ENCODE measurements at places on chromosomes 1 and 21.

- DNase-seq, result no peak
Observed at GRCh38 chr1:87685311-87686135, 356.8 kb downstream of the LMO4 start.

DNA sequence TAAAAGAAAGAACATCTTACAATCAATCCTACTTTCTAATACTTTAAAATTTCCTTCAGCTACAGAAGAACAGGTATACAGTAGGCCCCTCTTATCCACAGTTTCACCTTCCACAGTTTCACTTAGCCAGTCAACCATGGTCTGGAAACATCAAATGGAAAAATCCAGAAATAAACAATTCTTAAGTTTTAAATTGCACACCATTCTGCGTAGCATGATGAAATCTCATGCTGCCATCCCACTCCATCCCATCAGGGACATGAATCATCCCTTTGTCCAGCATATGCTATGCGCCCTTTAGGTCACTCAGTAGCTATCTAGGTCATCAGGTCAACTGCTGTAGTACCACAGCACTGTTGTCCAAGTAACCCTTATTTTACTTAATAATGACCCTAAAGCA, 67.7 kb downstream of the HSF2BP start:
- no peak for DNase-seq

- DNase-seq, result no peak
Observed at GRCh38 chr1:184813528-184814089, 59.0 kb upstream of the EDEM3 start.

- DNase-seq, result no peak
Observed at GRCh38 chr1:197692965-197693364, 82.3 kb downstream of the DENND1B start.

DNA sequence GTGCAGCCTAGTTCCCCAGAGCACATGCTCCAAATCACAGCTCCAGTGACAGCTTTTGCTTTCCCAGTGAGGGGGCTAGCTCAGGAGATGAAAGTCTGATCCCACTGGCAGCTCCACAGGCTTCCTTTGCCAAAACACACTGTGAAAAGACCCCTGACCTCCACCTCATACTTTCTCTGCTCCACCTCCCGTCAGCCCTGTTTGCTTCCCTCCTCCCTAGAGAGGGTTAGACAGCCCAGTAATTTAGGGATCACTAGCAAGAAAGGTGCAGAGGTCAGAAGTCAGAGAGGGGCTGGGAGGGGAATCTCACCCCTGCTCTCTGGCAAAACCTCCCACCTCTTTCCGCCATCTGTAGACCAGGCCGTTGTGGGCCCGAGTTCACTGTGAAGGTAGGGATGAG, 62.8 kb downstream of the PLXNA2 start:
- DNase-seq, result no peak

DNA sequence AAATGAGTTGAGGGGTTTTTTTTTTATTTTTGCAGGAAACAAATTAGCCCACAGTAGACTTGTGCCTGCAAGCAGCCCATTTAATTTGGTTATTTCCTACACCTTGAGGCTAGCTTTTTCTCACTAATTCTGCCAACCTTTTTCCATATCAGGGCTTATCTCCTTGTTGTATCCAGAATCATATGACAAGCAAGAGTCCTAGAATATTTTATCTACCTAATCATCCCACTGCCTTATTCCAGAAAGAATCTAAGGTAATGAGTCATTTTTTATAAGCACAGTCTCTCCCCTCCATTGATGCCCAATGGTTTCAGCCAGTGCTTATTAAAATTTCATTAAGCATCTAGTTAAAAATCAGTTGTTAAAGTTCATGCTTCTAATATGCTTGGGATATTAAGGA, 324.1 kb downstream of the BARHL2 start:
- DNase-seq, result no peak

DNA sequence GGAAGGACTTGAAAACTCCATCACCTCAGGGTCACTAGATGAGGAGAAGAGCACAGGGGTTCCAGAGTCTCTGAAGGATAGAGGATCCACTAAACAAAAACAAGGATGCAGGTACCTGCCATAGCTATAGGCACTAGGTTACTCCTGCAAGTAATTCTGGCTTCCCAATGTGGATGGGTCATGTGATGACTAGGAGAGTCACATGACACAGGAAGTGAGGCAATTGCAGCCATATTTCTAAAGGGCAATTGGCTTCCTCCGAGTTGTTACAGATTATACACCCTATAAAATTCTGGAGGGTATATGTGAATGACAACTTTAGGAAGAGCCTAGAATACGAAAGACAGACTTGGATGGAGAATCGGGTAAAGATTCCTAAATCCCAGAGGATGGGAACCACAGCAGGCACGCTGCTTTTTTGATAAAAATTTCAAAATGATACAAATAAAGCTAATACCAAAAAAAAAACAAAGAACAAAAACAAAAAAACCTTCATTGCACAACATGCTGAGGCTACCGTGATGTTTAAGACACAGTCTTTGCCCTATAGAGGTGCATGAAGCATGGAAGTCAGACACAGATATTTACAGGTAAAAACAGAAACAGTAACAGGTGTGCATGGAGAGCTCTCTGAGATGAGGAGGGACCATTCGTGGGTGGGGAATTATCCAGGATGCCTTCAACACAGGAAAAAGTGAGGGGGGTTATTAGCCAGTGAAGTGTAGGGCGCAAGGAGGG, 10.5 kb downstream of the MTX1 start:
- DNase-seq, result no peak

- no peak for DNase-seq
Observed at GRCh38 chr1:35046730-35047129, 15.0 kb upstream of the ZMYM6 start.

GRCh38 chr1:165773324-165773965, 4.8 kb upstream of the TMCO1 start:
- no peak for DNase-seq

- no peak for DNase-seq
Observed at GRCh38 chr1:153598309-153599172, 14.4 kb downstream of the S100A16 start.

- no peak for DNase-seq
Observed at GRCh38 chr1:19973616-19974015, 5.8 kb downstream of the PLA2G2A start.

- no peak for DNase-seq
Observed at GRCh38 chr1:86394416-86394815, 1.7 kb downstream of the ODF2L start.

GRCh38 chr21:42048870-42049577, 22.1 kb upstream of the UMODL1 start:
- DNase-seq, result no peak
